ENCODE measurements at places on chromosomes 5 and 9.

DNA sequence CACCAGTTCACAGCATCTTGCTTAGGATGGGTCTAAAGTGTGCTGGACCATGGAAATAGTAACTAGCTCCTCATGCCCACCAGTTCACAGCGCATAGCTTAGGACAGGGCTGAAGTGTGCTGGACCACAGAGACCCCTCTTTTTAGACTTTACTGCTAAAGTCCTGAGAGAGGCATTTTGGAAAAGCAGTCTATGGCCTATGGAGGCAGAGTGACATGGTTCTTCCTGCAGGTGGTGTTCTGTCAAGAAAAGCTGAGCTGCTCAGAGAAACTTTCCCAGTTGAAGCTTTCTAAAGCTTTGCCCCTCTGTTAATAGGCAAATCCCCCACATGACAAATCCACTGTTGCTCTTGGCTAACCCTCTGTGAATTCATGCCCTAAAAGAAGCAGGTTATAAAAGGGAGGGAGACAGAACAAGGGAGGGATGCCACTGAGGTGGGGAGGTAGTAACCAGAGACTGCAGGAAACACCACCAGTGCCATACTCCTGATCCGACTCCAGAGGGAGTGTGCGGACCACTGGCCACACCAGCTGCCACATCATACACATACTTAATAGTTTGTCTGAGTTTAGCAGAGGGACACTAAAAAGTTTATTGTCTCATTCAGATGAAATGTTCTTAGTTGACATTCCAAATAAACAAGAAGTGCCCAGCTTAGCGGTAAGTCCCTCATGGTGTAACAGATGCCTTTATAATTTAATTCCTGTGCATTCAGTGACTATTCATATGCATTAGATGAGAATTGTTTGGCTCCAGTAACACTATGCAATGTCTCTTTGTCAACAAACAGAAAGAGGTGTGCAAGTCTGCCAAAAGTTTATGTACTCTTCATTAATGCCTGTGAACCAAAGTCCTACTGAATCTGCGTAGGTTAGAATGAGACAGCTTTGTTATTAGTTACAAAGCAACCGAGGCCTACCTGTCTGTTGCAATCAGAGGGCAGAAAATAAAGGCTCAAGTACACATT, 236.2 kb upstream of the NFIL3 start:
- no peak for DNase-seq

- no peak for DNase-seq
These were observed 13.9 kb downstream of the IFNA1 start for GRCh38 chr9:21454149-21454548.

GRCh38 chr9:137745541-137745991, 126.8 kb downstream of the EHMT1 start:
- DNase-seq = peak; percentile 91

- DNase-seq = no peak
These were observed 8.2 kb downstream of the GNE start for GRCh38 chr9:36250079-36250478.

GRCh38 chr5:1673042-1673677, 126.5 kb downstream of the MRPL36 start:
- no peak for DNase-seq

DNA sequence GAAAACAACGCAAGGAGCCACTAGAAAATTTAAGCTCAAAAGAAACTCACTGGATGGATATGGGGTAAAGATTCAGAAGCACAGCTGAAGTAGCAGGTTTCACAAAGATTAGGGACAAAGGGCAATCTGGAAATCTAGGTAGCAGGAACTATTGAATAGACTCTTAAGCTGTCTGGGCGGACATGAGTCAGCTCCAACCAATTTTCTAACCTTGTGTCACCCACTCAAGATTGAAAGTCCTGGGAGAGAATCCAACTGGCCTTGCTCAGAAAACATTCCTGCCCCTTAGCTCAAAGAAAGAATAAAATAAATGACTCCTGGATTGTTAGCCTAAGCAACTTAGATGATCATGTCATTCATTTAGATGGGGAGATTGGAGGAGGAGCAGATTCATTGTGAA, 69.2 kb downstream of the STK32A start:
- no peak for DNase-seq

DNA sequence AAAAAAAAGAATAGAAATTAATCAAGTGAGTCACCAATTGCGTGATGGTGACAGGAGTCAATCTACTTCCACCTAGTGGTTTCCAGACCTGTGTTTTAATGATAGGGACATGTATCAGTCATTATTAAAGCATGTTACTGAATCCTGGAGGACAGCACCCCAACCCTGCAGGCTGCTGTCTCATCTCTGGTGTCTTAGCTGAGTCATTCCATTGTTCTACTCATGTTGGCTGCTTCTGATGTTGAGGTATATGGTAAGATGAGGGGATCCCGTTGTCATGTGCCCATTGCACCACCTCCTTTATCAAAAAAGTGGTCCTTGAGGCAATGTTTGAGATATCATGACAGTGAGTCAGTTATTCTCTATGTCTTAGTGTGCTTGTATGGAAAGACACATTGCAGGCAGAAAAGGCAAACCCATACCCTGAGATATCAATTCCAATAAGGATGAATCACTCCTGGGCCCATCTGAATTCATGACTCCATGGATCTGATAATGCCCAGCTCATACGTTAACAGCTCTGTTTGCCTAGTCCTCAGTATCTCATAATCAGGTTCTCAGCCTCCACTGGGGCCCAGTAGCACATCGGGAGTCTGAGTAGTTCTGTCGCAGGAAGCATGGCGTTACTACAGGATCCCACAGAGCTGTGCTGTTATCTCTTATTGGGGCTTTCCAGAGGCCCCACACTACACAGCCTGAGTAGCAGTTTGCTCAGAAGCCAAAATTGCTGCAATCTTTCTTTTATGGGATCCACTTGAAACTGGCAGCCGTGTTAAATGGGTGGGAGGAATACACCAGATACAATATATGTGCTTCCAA, 31.2 kb downstream of the HMGCS1 start:
- no peak for DNase-seq

DNA sequence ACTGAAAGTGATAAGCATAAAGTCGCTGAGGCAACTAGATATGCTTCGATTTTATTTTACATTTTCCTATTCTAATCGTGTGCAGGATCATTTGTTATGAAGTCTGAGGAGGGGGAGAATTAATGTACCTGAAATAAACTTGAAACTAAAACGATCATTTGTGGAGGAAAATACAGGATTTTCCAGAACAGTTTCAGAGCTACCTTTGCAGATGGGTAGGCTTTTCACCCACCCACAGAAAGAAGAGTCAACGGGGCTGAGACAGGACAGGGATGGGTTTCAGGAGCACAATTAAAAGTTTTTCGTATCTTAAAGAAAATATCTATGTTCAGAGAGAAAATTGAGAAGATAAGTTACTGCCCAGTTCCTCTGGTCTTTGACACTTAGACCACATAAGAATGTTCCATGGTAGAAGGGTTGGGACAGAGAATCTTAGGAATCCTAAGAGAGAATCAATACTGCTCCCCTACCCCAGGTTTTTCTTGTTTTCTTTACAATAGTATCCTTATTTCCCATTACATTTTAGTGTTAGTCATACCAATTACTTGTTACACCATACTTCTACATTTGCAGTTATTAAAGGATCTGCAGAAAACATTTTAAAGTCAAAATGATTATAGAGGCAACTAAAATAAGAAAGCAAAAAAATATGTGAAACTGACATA, 211.4 kb downstream of the DEPDC1B start:
- no peak for DNase-seq

DNA sequence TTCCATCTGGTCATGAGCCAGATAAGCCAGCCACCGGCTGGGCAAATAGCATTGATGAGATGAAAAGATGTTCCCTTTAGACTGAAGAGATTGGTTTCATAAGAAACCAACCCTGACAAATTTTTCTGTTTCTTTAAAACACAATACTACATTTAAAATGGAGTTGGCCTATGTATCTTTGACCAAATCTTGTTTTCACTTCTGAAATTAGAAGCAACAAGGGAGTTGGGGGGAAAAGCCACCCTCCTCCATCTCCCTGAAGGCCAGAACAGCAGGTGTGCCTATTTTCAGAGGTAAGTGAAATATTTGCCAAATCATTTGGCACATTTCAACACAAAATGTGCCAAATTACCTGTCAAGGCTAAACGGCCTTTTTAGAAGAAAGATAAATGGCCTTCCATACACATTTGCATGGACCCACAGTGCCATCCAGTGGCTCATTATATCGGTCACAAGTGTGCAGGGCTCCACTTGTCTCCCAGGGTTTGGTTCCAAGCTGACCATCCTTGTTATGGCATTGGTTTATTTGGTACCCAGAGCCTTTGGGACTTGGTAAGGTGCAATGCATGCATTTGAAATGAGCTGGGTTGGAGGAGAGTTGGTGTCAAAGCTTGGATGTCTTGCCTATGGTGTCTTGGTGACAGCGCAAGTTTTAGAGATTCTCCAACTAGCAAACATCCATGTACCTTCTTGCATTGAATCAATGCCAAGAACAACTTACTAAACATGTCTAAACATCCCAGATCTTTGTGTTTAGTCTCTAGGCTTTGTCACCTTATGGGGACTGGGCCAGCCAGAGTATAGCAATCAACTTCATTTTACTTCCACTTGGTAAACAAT, 372.0 kb upstream of the KIF2A start:
- DNase-seq = peak; percentile 29

DNA sequence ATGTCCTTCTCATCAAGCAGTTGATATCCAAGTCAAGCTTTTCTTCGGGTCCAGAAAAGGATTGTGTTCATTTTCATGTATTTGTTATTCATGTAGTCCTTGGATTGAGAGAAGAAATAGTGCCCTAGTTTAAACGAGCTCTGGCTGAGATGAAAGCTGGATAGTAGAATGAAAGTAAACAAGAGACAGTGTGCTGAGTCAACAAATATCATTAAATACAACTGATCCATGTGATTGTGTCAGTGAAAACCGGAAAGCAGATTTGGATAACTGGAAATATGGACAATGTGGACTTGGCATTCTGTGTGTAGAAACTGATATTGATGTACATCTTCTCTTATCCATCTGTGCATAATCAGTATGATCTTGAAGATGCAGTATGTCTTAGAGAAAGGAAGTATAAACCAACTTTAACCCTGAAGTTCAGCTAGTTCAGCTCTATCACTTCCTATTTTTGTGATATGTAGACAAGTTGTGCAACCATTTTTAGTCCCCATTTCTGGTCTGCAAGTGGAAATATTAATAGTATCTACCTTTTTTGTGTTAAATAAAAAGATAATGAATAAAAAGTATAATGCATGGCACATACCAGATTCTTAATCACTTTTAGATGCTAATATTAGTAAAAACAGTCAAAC, 4.4 kb downstream of the MUSK start:
- DNase-seq = peak; percentile 51

DNA sequence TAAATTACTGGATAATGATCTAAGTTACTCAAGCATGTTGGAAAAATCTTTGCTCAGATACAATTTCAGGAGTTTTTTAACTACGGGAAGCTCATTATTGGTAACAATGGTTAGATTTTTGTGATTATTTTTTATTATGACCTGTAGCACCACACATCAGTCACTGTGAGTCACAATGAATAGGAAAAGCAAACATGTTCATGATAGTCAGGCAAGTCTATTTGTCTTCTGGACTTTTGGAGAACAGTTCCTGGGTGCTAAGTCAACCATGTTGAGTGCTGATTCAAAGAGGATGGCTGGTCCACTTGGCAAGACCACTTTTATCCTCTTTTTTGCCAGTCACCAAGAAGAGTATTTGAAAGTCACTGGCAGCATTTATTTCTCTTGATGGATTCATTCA, 403.2 kb downstream of the KIF4B start:
- peak; percentile 9 for DNase-seq

GRCh38 chr5:74616236-74617146, 24.0 kb downstream of the ENC1 start:
- no peak for DNase-seq

DNA sequence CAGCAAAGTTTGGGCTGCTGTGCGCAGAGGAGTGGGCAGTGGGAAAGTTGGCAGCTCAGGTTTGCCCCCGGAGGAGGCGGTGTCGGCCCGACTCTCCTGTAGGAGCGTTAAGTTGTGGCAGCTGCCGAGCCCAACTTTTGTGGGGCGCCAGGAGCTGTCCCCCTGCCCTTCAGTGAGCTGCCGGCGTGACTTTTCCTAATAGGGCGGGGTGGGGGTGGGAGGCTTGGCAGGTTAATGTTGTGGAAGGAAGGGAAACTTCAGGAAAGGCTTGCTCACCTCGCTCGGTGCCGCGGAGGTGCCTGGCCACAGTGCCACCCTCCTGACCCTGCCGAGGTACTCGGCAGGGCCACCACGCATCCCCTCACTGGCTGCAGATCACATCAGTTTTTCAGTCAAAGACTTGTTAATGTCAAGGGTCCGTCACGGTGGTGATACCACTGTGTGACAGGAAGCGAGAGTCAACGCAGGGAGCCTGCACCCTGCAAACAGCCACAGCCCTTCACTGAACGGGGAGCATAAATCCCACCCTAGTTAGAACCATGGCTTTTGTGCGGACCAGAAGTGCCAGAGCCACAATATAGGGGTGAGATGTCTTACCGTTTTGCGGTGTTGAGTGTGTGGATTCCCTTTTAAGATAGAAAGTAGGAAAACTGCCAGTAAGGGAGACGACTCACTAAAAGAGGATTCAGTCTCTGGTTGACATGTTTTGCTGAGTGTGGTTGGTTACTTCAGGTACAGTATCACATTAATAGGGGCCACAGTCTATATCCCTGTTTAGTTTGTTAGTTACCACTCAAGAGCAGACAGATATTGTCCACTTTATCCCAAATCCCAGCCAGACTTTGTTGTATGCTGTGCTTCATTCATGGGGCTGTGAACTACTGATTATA, 796 bp downstream of the LNPEP start:
- DNase-seq = no peak

GRCh38 chr5:140673187-140673976, at the start of gene DND1:
Gene DND1 (minus strand): TSS chr5:140673576. CDS start chr5:140673542, 34 bp downstream.
- no peak for DNase-seq

DNA sequence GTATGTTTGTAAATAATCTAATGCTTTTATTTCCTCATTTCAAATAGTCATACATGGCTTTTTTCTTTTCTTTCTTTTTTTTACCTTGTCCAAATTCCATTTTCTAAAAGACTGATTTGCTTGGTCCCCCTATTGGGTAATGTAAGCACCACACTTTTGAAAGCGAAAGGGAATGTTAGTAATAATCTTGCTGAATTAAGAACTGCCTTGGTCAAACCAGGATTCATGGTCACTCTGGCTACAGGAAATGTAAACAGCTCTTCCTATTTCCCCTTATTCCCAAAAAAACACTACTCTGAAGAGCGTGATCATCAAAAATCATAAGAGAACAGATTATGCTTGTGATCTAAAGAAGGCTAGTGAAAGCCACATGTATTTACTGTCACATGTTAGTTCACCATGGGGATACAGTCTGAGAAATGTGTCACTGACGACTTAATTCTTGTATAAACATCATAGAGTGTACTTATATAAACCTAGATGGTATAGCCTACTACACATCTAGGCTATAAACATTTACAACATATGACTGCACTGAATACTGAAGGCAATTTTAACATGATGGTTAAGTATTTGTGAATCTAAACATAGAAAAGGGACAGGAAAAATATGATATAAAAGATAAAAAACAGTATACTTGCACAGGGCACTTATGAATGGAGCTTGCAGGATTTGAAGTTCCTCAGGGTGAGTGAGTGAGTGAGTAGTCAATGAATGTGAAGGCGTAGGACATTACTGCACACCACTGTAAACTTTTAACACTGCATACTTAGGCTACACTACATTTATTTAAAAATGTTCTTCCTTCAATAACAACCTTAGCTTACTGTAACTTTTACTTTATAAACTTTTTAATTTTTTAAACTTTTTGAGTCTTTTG, 75.3 kb downstream of the HMGCR start:
- DNase-seq = no peak

- DNase-seq = no peak
These were observed 130.2 kb upstream of the SV2C start for GRCh38 chr5:75952963-75953362.

All from NCI-H510A treated with DMSO at 0.1 percent for 48 hours (cell line).